ENCODE measurements at places on chromosomes 7 and 10.

DNA sequence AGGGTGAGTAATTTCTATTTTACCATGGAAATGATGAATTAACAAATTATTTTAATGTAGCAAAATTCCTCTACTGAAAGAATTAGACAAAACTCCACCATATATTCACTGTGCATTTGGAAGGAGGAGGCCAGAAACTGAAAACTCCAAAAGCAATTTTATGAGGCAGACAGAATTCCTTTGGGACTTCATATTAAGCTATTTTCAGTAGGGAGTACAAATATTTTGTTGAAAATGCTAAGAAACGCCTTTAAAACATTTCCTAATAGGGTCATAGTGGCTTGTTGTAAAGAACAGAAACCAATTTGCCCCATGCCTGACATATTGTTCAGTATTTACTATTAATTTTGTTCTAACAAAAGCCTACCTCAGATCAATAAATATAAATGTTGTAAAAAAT, 117.8 kb downstream of the TES start:
- DNase-seq, result no peak

DNA sequence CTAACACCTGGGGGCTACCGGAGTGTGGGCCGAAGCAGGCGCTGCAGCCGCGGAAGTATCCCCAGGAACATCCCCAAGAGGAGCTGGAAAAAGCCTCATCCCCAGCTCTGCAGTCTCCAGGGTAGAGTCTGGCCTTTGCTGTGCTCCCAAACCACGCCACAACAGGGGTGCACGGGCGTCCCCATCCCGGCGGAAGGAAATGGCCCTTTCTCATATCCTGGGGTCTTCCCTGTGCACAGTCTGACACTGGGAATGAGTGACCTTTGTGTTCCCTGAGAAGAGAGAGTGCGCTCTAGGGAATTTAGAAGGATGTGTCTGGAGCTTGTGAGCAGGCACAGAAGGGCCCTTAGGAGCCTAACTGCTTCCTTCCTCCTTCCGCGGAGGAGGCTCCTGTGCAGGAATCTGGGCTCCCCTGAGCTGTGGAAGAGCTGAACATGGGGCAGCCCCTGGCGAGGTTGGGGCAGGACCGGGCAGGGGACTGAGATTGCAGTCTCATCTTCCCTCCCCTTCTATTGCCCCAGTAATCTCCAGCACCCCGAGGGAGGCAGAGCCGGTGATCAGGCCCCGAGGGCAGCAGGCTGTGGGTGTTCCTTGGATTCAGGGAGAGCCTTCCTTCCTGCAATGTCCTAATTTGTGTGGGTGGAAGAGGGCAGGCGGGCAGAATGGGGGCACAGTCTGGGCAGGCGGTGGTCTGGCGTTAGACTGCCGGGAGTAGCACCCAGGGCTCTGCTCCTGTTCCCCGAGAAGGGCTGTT, 1.3 kb downstream of the REPIN1 start:
- no peak for DNase-seq

DNA sequence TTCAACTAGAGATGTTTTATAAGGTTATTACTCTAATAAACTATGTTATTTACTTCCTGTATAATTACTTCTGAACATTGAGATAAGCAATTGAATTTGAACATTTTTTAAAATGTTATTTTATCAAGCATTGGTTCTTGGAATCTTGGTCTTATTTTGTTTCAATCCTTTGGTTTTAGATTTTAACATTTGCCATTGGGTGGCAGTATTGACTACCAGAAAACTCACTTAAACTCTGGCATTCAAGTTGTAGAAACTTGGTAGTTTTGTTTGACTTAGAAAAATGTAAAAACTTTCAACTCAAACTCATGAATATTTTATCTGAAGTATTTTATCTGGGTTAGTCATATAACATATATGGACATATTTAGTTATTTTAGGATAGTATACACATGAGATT, 48.1 kb downstream of the ATRNL1 start:
- no peak for DNase-seq

- no peak for DNase-seq
Measured at GRCh38 chr7:115722302-115722977, 308.1 kb downstream of the TFEC start.

DNA sequence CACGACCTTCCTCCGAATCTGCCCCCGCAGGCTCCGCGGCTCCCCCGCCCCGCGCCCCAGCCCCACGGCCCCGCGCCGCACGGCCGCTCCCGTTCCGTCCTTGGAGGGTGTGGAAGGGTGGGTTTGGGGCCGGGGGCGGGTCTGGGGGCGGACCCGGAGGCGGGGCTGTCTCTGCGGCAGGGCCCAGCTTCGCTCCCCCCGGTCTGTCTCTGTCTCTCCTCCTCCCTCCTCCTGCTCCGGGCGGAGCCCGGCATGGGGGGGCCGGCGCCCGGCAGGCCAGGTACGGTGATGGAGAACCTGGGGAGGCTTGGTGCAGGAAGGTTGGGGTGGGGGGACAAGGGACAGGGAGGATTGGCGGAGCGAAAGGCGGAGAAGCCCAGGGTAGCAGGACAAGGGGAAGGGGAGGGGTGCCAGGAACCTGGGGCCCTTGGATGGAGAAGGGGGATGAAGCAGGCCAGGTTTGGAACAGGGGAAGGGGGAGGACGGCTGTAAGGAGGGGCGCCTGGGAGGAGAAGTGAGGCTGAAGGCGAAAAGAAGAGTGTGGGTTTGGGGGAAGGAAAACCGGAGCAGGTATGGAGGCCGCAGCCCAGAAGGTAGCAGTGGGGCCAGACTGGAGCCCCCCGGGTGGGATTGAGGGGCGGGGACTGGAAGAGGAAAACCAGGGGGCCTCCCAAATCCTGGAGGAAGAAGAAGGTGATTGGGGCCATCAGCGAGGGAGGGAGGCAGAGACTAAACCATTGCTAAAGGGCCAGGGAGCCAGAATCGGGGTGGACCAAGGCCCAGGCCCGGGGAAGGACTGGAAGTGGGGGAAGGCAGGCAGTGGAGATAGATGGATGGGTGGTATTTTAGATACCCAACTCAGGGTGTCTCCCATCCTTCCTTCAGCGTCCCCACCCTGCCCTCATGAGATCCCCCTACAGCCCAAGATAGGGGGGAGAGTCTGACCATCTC, at the start of gene NYAP1:
NYAP1 (plus strand) TSS at position 206 of the 951 bp plus-strand sequence. CDS start 1,385 bp downstream, outside the sequence.
- DNase-seq, result no peak

- DNase-seq, result no peak
Measured at GRCh38 chr7:100900978-100901377, 5.3 kb upstream of the ACHE start.

- DNase-seq, result no peak
Measured at GRCh38 chr10:26367771-26368170, 70.4 kb upstream of the APBB1IP start.

DNA sequence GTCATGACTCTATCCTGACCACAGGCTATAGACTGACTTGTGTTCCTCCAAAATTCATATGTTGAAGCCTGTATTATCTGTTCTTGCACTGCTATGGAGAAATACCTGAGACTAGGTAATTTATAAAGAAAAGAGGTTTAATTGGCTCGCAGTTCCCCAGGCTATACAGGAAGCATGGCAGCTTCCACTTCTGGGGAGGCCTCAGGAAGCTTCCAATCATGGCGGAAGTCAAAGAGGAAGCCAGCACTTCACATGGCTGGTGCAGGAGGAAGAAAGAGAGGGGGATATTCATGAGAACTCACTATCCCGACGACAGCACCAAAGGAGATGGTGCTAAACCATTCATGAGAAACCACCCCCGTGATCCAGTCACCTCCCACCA, 84.3 kb upstream of the KDM7A start:
- no peak for DNase-seq

- no peak for DNase-seq
Measured at GRCh38 chr7:79820387-79820786, 314.2 kb upstream of the GNAI1 start.
